ENCODE measurements at places on chromosomes 3 and 15.

GRCh38 chr3:140501061-140501769 is 176.6 kb upstream of the TRIM42 start:
- DNase-seq = no peak

DNA sequence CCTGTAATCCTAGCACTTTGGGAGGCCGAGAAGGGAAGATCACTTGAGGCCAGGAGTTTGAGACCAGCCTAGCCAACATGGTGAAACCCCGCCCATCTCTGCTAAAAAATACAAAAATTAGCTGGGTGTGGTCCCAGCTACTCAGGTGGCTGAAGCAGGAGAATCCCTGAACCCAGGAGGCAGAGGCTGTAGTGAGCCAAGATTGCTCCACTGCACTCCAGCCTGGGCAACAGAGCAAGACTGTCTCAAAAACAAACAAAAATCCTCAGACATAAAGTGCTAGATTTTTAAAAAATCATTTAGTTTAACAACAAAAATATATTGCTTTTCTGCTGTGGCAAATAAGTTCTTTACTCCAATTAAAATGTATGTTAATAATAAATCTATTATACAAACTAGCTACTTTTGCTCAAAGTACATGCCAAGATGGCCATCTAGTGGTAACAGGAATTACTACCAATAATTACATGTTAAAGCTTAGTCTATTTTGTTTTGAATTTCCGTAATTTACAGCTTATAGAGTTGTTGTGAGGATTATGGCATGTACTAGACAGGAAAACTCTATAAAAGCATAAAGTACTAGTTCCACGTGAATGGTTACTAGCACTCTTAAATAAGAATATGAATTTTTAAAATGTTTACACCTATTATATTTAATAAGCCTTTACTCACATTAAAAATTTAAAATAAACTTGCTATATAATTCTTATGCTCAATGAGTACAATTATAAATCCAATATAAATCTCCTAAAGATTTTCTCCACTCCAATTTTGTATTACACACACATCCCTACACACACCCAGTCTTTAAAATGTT is 39.0 kb downstream of the GABPB1 start:
- DNase-seq = no peak

- DNase-seq = no peak
Observed at GRCh38 chr15:81281766-81282605, 42.0 kb downstream of the STARD5 start.

GRCh38 chr3:104291878-104292277 is 1074.8 kb upstream of the ALCAM start:
- DNase-seq = no peak

- no peak for DNase-seq
Observed at GRCh38 chr3:126436826-126437717, 38.6 kb downstream of the ZXDC start.

DNA sequence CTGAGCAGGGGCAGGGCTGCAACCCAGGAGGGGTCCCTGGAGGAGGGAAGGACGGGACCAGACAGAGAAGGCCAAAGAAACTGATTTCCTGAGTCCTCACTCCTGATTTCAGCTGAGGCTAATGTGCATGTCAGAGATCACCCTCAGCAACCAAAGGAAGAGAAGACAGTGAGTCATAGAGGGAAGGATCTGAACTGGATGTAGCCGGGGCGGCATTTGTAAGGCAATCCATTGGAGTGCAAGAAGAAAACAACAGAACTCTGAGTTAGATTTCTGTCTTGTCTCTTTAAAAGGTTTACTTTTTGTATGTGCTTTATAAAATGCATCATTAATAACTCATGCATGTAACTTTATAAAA is 105.3 kb upstream of the AGBL1 start:
- DNase-seq = no peak

- DNase-seq = no peak
Observed at GRCh38 chr15:72614810-72615532, 39.5 kb upstream of the GOLGA6B start.

DNA sequence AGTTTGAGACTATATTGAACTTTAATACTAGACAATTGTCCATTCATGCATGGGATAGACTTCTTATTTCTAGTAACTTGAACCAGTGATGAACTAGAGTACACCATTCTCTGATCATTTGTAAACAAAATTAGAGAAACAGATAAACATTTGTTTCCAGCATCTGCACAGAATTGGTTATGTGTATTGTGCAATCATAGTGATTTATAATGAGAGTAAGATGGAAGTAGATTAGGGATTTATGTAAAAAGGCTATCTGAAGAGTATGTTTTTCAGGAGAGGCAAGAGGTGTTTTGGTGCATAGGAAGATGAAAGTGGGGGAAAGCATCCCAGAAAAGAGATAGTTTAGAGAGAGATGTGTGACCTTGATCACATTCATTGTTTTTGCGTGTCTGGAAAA is 695.0 kb downstream of the SQOR start:
- no peak for DNase-seq

DNA sequence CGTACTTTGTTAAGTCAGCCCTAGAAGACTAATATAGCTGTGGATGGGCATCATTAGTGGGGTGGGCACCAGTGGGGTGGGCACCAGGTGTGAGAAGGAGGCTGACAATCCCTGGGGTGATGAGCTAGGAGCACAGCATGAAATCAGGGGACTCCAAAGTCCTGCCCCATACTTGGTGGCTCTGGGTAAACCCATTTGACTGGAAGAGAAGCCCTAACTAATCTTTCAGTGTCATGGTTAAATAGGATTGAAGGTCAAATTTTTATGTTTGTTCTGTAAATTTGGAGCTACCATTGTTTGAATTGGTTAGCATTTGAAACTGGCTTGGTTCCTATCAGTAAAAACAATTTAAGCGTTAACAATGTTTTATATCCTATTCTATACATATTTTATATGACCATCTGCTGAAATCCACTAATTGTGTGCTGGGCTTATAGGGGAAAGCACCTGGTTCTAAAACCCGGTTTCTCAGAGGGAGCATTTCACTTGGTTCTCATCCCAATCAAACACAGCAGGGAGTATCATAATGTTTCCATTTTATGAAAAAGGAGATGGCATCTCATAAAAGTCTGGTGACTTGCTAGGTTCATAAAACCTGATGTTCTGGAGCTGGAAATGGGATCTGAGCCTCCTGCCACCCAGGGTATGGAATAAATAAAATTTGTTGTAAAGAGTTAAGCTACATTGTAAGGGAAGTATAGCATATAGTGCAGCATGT is 87.7 kb upstream of the HACD2 start:
- no peak for DNase-seq

DNA sequence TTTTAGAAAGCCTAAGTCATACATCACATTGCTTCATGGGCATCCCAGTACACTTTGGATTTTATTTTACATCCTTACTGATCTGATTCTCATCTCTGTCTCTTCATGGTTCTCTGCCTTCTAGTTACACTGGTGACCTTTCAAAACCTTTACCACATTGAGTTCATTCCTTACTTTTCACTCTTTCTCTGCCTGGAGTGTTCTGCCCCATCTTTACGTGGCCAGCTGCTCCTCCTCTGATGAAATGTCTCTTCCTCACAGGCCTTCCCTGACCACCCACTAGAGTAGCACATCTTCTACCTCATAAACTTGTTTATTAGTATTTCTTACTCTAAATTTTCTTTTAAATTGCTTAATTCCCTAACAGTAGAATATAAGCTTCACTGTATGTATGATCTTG is 17.7 kb downstream of the CTNNB1 start:
- DNase-seq = no peak

GRCh38 chr3:65330072-65330471 is 642.3 kb upstream of the ADAMTS9 start:
- DNase-seq = no peak

DNA sequence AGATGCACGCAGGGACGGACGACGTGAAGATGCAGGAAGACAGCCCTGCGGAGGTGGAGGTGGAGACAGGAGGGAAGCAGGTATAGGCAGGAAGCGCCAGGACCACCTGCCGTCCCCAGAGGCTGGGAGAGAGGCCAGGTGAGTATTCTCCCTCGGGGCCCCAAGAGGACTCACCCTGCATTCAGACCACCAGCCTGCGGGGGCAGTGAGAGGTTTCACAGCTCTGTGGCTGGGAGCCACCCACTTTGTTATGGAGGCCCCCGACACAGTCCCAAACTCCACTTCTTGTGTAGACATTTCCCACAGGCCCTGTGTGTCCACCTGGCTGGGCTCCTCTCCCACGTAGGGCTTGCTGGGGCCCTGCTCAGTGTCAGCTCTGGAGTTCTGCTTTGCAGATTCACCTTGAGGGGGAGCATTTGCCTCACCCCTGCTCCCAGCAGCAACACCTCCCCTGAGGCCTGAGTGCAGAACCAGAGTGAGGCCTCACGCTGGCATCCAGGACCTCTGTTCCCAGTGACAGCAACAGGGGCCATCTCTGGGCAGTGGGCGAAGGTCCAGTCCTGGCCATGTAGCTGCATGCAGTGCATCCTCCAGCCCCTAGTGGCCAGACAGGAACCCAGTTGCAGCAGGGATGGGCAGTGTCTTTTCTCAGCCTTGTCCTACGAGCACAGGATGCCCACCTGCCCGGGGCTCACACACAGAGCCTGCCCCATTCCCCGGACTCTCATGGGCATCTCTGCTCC is 119.4 kb upstream of the IQSEC1 start:
- DNase-seq = no peak

DNA sequence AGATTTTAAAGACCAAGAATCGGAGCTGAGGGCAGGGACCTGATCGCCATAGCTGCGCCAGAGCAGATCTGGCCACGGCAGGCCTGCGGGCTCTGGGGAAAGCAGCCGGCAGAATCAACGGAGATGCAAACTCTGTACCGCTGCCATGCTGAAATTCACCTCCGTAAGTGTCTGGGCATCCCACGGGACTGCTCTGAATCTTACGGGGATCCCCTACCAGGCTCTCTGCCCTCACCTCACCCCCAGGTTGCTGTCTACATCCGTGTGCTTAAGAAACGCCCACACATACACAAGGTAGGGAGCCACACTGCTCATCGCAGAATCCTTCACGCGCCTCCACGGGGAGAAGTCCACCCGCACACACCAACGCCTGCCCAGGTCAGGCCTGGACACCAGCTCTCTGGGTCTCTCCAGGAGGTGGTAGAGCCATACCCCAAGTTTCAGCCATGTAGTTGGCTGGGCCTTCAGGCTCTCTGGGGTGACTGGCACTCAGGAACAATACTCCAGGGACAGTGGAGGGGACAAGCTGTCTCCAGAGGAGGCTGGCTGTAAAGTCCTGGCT is 33.5 kb downstream of the FAM174B start:
- no peak for DNase-seq

- no peak for DNase-seq
Observed at GRCh38 chr15:31208817-31209216, 107.3 kb upstream of the TRPM1 start.

GRCh38 chr3:49035281-49035680 is 6.1 kb upstream of the IMPDH2 start:
- no peak for DNase-seq

DNA sequence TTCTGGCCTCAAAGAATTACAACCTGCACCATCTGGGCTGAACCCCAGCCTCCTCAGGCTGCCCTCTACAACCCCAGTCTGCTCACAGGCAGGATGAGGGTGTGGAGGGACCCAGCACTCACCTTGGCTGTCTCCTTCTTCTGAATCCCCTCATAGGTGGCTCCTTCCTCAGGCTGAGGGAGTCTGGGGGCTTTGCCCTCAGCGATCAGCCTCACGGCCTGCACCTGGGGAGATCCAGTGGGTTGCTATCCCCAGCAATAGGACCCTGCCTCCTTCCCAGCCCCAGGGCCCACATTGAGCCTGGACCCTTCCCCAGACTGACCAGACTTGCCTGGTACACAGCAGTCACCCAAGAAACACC is 25.1 kb downstream of the ALDH1L1 start:
- DNase-seq = no peak

- no peak for DNase-seq
Observed at GRCh38 chr3:55332176-55332575, 154.9 kb downstream of the WNT5A start.

DNA sequence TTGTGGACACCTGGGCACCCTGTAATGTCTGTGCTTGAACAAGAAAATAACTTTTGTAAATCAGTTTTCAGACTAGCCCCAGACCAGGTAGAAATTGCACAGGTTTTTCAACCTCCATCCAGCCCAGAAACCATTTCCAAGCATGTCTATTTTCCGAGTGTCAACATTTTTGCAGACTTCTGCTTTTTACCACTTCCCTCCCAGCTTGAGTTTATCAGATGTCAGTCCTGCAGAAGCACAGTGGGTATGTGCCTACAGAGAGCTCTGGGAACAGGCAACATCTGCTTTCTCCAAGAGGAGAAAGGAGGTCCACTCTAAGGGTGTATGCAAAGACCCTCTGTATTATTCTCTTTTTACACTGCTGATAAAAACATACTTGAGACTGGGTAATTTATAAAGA is 83.9 kb downstream of the LRRK1 start:
- DNase-seq = no peak

- no peak for DNase-seq
Observed at GRCh38 chr3:195257454-195258448, 13.2 kb downstream of the XXYLT1 start.

- DNase-seq = no peak
Observed at GRCh38 chr3:100376301-100376700, 24.6 kb downstream of the TOMM70 start.

DNA sequence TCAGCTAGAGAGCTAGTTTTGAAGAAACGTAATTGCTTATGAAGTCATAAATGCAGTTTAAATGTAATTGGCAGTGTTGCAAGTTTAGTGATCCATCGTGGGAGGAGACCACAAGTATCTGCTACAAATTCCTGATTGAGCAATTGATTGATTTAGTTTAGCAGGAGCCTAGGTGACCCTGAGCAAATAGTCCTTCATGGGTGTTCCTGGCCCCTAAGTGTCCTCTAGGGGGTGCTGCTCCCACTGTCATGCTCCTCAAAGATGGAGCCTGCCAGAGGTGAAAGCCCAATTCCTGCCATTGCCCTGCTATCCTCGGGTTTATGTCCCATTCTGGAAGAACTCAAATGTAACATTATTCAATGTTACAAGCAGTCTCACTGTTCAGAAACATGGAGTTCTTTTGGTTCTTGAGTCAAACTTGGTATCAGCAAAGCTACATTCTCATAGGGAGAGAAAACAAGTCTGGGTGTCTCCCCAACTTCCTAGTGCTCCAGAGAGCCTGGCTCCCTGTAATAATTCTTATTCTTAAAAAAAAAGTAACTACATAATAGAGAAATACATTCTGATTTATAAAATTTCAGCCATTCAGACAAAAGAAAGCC is 29.8 kb upstream of the SENP5 start:
- peak; percentile 48 for DNase-seq

GRCh38 chr15:48650931-48651330 is 5.4 kb upstream of the FBN1 start:
- DNase-seq = no peak

GRCh38 chr3:180680097-180680430 is 775 bp upstream of the CCDC39 start:
- no peak for DNase-seq

DNA sequence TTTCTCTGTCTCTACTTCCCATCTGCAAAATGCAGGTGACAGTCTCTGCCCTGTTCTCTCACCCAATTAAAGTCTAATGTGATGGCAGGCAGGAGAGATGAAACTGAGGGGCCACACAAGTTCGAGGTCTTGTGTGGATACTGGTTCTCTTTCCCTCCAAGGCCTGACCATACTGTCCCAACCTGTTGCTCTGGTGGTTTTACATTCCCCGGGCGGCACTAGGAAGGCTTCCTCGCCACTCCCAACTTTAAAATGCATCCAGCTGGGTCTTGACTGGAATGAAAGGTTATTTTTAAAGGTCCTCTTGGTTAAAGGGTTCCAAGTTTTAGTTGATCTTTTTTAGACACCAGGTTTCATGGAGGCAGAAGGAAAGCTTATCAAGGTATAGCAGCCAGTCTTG is 37.2 kb downstream of the WHAMM start:
- no peak for DNase-seq

GRCh38 chr3:159886050-159886449 is 102.6 kb upstream of the IL12A start:
- DNase-seq = no peak

Data from stimulated activated CD8-positive, alpha-beta memory T cell treated with anti-CD3 and anti-CD28 coated beads, Interleukin-15, amount 100 ng/mL, for 48 hours (primary cell).